ENCODE measurements at places on chromosomes 4 and X.
A peak's percentile ranks its signal among the peaks of the same experiment; 100 is the strongest.

GRCh38 chrX:68438575-68438974 is 5.3 kb upstream of the OPHN1 start:
- DNase-seq = no peak

GRCh38 chr4:150582873-150583286 is 929 bp downstream of the MAB21L2 start:
- DNase-seq = no peak

GRCh38 chr4:63122955-63123354 is 1286.3 kb downstream of the TECRL start:
- no peak for DNase-seq

DNA sequence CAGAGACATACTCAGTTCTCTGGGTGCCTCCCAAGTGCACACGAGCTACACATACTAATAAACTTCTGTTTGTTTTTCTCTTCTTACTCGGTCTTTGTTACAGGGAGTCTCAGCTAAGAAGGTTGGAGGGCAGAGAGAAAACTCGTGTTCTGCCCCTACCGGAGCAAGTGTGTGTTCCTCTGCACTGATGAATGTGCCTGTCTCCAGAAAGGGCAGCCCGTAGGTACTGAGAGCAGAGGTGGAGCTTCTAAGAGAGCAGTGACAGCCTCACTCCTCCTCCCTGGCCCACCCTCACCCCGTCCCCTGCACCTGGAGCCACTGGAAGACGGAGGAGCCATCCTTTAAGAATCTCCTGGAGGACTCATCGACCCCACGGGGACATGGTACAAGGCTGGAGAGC is 67.6 kb downstream of the MTNR1A start:
- DNase-seq = no peak

GRCh38 chrX:111465669-111466068 is 45.8 kb upstream of the SERTM2 start:
- no peak for DNase-seq

- DNase-seq = no peak
Measured at GRCh38 chr4:94758700-94759399, 1.1 kb downstream of the BMPR1B start.

GRCh38 chr4:152103181-152103901 is 342.5 kb upstream of the GATB start:
- no peak for DNase-seq

DNA sequence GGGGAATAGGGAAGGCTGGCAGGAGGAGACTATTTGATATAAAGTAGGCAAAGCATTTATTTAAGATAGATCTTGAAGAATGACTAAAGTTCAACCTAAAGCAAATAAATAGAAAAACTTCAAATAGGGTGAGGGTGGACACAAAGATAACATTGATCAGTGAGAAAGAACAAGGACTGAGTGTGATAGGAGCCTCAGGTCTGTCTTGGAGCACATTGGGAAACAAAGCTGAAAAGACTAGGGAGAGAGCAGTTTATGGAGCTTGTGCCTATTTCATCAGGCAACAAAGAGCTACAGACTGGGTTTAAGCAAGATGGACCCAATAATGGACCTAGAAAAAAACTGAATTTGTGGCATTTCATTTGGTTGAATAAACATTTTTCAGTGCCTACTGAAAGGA is 425.6 kb downstream of the SMARCA1 start:
- DNase-seq = no peak

DNA sequence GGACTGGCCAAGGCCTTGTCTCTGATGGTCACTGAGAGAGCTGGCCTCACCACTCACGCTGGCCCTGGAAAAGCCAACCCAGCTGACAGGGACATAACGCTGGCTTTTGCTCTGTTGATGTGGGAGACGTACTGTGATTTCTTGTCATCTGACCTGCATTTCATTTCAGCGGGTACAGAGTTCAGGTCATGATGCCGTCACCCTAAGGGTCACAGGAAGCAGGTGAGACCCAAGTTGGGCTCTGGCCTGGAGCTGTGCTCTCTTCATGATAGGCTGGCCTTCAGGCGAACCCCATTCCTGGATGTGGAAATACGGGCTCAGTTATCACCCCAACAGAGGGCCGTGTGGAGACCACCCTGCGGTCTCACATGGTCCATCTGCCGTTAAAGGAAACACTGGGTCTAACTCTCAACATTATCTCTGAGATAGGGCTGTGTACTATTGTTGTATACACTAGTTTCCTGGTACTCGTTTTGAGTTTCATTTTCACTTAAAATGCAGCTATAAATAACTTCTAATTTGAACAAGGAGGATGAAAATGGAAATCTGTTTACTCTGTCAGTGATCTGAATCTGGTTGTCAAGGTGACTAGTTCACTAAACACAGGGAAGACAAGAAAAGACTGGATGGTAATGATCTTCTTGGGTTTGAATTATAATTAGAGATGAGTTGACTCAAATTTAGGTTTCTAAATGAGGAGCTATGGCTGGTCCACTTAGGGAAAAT is 89.1 kb downstream of the TBC1D9 start:
- no peak for DNase-seq

DNA sequence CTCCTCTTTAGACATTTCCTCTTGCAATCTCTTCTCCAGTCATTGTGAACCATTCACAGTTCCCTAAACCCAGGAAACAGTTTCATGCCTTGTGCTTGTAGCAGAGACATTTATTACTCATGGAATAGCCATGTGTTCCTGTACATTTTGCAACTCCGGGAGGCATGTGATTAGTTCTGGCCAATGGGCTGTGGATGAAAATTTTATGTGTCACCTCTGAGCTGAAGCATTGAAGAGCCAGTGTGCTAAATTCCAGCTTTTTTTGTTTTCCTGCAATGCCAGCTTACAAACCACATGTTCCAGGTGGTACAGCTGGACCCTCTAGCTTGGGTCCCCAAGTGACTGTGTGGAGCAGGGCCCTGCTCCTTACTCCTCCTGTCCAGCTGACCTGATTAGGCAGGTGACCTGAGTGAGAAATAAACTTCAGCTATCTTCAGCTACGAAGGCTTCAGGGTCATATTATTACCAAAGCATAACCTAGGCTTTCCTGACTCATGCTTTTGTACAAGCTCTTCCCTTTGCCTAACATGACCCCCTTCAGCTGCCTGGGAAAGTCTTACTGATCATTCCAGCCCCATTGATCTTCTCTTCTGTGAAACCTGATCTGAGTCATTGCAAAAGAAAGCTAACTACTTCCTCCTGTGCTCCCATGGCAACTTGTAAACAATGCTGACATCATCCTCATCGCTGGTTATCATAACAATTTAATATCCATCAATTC is 200.4 kb downstream of the PTTG2 start:
- peak; percentile 76 for DNase-seq

DNA sequence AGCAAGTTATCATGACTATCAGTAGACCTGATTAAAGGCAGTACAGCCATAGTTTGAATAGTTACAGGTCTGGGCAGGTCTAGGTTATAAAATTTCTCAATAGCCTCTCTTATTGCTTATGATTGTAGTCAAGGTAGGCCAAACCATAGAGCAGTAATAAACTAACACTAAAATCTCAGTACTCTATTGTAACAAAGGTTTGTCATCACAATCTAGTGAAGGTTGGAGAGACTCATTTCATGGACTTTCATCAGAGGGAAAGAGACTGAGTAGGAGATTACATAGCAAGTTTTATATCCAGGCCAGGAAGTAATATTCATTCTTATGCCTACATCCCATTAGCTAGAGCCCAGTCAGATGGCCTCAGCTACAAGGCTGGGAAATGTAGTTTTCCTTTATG is 141.0 kb downstream of the ASB9 start:
- DNase-seq = no peak

DNA sequence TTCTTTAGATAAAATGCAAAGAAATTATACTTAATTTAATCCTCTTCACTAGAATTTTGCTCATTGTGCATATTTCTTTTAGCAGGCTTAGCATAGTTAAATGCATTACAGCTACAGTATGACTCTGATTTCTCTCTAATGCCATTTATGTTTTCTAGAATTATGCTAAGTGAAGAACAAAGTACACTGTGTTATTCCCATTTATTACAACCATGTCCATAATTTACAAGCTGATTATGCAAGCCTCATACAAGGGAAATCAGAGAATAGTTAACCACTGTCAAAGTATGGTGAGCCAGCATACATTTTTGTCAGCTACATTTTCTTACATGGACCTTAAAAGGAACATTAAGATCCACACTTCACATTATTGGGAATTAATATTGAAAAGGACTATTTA is 99.1 kb downstream of the MAB21L2 start:
- no peak for DNase-seq

DNA sequence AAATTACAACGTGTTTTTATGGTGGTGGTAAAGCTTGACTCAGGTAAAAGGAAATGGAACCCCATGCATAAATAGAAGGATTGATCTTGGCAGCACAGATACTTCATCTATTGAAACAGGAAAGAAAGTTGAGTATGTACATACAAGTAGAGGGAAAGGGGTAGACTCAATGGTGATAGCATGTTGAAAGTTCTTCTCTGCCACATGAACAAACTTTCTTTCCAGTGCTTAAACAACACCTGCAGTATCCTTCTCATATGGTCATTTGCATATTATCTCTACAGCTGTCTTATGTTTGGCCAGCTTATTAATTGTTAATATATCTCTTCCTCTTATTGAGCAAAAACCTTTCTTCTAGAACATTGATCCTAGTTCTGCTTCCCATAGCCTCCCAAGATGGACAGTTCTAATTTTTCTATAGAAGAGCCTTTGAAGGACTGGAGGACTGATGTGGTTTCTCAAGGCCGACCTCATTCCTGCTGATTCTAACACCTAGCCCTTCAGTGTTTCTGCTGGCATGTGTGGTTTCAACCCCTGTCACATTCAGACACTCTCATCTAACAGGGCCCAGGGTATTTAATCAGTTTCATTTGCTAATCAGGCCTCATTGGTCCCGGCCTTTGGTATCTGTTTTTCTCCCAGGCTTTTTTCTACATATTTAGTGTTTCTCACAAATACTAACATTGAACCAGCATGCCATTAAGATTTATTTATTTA is 108.1 kb upstream of the SPRY1 start:
- no peak for DNase-seq

DNA sequence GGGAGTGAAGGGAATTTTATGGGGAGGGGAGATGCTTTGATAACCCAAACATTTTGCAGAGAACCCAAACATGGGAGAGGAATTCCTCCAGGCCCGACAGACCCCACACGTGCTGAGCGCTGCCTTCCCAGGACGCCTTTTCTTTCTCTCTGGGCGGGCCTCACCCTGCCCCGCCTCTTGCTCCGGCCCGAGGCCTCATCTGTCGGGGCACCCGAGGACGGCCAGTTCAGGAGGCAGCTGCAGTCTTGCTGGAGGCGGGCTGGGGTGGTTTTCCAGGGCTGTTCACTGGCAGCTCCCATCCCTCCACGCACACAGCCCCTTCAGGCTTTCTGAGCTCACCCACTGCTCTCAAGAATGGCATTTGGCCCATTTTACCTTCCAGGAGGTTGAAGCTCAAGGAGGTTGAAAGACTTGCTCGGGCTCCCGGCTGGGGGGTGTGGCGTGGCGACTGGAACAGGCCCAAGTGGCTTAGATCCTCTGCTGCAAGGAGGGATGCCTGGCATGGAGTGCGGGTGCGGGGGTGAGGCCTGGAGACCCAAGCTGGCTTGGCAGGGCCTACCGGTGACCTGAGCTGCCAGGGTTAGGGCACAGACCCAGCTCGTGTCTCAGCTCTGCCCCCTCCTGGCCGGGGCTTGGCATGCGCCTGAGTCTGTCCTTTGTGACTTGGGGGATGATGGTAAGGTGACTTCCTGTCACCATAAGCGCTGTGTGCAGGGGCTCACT is 99.2 kb downstream of the PSAPL1 start:
- peak; percentile 56 for DNase-seq

GRCh38 chr4:7777017-7777710 is 162.5 kb downstream of the AFAP1 start:
- no peak for DNase-seq

DNA sequence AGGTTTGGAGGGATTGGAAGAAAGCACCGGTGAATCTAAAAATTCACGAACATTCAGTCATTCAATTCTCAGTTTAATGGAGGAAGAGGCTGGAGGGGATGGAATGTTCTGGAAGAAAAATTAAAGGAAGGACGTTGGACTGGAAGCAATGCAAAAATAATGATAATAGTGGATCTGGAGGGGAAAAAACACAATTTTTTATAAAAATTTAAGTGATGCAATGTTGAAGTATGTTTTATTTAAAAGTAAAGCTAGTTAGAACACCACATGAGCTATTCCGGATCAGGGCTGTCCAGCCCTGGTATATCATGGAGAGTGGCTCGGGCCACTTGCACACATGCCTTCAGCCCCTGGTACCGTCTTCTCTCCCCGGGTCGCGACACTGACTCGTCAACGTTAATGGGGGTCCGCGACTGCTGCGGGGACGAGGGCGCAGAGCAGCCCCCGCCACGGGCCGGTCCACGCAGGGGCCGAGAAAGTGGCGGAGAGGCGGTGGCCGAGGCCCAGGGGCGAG is 204.6 kb downstream of the TENM3 start:
- no peak for DNase-seq

DNA sequence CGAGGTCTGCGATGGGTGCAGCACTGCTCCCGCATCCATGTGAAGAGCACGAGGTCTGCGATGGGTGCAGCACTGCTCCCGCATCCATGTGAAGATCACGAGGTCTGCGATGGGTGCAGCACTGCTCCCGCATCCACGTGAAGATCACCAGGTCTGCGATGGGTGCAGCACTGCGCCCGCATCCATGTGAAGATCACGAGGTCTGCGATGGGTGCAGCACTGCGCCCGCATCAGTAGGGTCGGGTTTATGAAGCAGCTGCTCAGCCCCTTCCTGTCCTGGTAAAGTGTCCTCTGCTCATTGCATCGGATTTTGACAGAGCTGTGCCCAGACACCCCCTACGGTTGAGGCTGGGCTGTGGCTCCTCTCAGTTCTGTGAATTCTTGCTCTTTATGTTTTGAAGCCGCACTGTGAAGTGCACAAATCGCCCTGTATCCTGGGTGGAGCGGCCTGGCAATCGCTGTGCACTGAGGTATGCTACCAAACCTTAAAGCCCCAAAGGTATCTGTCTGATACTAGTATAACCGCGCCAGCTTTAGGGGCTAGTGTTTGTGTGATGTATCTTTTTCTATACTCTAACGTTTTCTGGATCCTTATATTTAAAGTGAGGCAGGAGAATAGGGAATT is 98.7 kb downstream of the CPZ start:
- DNase-seq = no peak

GRCh38 chrX:40237731-40238178 is 140.0 kb upstream of the BCOR start:
- DNase-seq = no peak

- no peak for DNase-seq
Measured at GRCh38 chr4:5782829-5783476, 72.0 kb downstream of the EVC start.

- no peak for DNase-seq
Measured at GRCh38 chr4:106264331-106264728, 51.7 kb downstream of the TBCK start.

GRCh38 chr4:106344647-106344970 is 24.0 kb downstream of the GIMD1 start:
- no peak for DNase-seq

GRCh38 chr4:99614491-99614890 is 39.9 kb downstream of the MTTP start:
- DNase-seq = no peak

GRCh38 chr4:76691807-76692582 is 205.9 kb downstream of the SOWAHB start:
- DNase-seq = no peak
